ENCODE measurements at places on chromosomes 11 and 22.
A peak's percentile ranks its signal among the peaks of the same experiment; 100 is the strongest.

- DNase-seq = no peak
These were observed 54.1 kb downstream of the CHRDL2 start for GRCh38 chr11:74677131-74677530.

DNA sequence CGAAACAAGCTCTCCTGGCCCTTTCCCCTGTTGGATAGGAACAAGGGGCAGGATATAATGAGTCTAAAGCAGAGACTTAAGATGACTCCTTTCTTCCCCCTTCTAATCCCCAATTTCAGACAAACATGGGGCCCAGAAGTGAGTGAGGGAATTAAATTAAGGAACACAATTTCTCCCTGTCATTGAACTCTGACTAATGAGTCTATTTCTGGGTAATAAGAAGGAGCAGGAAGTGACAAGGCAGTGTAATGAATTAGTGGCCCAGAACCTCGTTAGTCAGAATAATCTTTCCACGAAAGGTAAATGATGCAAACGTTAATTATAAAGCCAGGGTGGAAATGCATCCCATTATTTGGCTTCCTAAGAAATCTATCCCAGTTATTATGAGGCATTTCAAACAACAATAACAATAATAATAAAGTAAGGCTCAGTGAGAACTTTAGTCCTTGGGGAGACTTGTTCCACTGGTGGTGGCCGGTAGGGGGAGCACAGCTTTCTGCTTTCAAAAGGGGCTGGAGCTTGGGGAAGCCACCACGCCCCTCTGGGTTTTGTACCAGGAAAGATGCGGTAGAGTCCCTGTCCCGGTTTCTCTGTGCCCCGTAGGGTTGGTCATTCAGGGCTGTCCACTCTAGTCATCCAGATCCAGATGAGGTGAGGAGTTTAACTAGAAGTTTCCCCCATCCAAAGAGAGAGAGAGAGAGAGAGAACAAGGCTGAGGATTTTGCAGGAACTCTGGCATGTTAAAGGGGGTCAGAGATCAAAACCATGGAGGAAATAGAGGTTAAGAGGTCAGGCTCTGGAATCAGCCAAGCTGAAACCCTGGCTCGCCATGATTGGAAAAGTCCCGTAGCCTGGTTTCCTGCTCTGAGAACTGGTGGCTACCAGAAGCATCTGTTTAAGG, 298.3 kb downstream of the NTM start:
- DNase-seq = peak; percentile 52

- no peak for DNase-seq
These were observed 1.8 kb upstream of the FAR1 start for GRCh38 chr11:13666708-13667107.

- DNase-seq = no peak
These were observed 323.6 kb upstream of the SYN3 start for GRCh38 chr22:33381531-33382406.

DNA sequence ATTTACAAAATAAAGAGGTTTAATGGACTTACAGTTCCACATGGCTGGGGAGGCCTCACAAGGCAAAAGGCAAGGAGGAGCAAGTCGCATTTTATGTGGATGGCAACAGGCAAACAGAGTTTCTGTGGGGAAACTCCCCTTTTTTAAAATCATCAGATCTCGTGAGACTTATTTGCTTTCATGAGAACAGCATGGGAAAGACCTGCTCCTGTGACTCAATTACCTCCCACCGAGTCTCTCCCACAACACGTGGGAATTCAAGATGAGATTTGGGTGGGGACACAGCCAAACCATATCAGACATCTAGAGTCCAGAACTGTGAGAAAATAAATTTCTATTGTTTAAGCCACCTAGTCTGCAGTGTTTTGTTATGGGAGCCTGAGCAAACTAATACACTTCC, 80.8 kb downstream of the ME3 start:
- DNase-seq = peak; percentile 59
